ENCODE measurements at places on chromosomes 5 and 9. TPM values are rescaled to one million over a fixed set of nuclear protein-coding genes. Genes with fewer than 3 reads are reported as not detected.

Gene ASTN2
- 0.19 TPM for polyA plus RNA-seq

Gene LECT2
- polyA plus RNA-seq, result not detected

Gene IFNA2
- polyA plus RNA-seq, result not detected

Gene ZNF883
- polyA plus RNA-seq, result 1.7 TPM

Gene CER1
- polyA plus RNA-seq, result not detected

Gene NIPAL4
- 8.6 TPM for polyA plus RNA-seq

Gene LCN10
- polyA plus RNA-seq, result not detected

Data from foreskin keratinocyte (primary cell).